ENCODE measurements at places on chromosomes 13 and 19. TPM values are rescaled to one million over a fixed set of nuclear protein-coding genes. Genes with fewer than 3 reads are reported as not detected.

GRCh38 chr19:57010541-57010940 is 109.2 kb upstream of the USP29 start:
- no peak for DNase-seq

DNA sequence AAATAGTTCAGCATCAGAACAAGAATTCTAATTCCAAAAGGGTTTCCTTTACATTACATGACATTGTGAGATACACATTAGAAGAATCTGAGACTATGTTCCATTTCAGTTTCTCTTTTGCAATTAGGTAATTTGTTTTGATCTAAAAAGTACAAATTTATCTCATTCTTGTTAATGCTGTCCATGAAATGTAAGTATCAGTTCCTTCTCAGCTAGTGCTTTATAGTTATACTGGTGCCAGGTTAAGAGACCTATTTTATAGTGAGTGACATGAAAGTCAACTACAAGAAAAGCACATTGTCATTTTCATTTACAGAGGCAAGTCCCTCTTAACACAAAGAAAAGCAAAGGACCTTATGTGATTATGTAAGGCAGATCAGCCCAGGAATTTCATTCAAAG is 43.9 kb downstream of the RCBTB2 start:
- no peak for DNase-seq

The ZBTB32 gene
- total RNA-seq, result not detected

The CEACAM1 gene
- 1.7 TPM for total RNA-seq

DNA sequence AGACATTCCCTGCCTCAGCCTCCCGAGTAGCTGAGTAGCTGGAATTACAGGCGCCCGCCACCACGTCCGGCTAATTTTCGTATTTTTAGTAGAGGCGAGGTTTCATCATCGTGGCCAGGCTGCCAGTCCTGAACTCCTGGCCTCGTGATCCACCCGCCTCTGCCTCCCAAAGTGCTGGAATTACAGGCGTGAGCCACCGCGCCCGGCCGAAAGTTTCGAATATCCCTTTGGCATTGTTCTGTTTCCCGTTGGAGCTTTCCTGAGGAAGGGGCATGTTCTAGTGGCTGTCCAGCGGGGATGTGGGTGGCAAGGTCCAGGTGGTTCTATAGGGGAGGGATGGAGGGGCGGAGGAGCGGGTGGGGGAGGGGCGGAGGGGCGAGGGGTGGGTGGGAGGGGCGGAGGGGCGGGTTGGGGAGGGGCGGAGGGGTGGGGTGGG is 2.1 kb upstream of the BSG start:
- DNase-seq, result no peak

The BRME1 gene
- total RNA-seq, result 0.62 TPM

The REEP6 gene
- 2.2 TPM for total RNA-seq

The PSG11 gene
- not detected for total RNA-seq

- no peak for DNase-seq
These were observed 89.6 kb downstream of the LMO7 start for GRCh38 chr13:75725736-75726135.

DNA sequence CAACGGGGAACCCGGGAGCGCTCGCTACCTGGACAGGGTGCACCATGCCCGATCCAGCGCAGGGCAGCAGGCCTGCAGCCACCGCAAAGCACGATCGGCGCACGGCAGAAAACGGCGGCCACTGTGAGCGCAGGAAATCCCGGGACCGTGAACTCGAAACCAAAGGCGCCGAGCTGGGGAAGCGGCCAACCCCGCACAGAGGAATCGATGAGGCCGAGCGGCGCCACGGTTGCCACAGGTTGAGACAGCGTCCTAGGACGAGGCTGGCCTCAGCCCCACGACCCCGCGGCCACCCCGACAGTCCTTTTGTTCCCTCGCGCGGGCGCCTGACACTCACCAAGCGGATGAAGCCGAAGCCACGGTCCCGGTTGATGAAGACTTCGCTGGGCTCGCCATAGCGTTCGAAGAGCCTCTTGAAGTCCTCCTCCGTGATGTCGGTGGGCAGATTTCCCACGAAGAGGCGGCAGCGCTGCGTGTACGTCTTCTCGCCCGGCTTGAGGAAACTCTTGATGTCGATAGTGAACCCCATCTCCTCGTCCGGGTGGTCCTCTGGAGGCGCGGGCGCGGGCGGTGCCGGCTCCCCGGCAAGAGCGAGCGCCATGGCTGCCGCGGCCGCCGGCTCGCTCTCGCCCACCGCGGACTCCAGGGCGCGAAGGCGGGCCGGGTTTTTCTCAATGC is 557 bp downstream of the PSPC1 start:
- DNase-seq, result peak; percentile 72

- peak; percentile 92 for DNase-seq
These were observed 1.3 kb downstream of the IRF3 start for GRCh38 chr19:49664171-49665035.

The CACNG7 gene
- not detected for total RNA-seq

GRCh38 chr13:113646376-113646775 is 11.6 kb downstream of the ATP4B start:
- DNase-seq, result no peak

DNA sequence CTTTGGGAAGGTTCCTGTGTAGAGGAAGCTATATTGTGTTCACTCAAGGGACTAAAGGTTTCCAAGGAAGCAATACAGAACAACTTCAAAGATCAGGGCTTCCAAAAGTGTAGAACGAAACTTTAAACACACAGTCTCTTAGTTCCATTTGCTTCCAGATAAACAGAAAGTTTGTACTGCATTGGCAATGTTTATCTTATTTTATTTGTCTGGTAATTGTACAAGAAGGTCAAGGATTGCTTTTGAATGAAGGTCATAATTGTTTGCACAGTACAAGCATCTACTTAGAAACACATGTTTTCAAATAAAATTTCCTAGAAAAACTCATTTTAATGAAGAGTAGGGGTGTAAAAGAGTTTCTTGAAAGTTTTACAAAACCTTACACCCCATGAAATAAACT is 712.7 kb upstream of the SGCG start:
- DNase-seq, result no peak

- no peak for DNase-seq
These were observed 115.9 kb downstream of the ABCC4 start for GRCh38 chr13:95185311-95185710.

- DNase-seq, result no peak
These were observed 4.1 kb upstream of the NTN5 start for GRCh38 chr19:48676887-48677286.

GRCh38 chr19:36775768-36776167 is 3.2 kb upstream of the ZNF850 start:
- peak; percentile 63 for DNase-seq

DNA sequence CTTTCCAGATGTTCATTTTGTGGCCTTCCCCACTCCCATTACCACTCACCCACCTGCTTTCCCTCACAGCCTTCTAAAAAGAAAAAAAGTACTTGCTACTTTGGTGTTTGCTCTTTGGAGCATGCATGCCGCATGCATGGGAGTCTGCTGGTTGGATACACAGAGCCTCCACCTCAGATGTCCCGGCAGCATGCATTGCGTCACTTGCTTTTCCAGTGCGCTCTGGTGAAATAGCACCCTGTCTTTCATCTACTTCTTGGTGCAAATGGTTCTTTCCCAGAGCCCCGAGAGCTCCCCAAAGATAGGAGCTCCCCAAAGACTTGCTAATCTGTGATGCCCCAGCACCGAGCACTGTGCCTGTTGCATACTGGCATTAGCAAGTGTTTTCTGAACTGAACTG is 333.2 kb upstream of the ZNF507 start:
- DNase-seq, result no peak

DNA sequence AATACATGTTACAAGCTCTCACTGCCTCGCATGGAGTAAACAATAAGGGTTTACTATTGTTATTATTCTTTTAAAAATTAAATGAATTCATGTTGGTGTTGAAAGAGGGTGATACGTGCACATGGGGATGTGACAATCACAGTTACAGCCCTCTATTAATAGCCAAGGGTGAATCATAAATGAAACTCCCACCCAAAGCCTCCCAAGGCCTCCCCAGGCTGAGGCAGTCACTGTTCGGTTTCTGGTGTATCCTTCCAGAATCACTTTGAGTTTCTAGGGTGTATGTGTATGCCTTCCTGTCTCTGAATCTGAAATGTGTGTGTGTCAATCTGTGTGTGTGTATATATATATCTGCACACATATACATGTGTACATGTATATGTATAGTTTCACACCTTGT is 73.4 kb downstream of the AKAP11 start:
- DNase-seq, result no peak

The DENND1C gene
- 1.1 TPM for total RNA-seq

The ZNF681 gene
- total RNA-seq, result 1.4 TPM

The CAPN12 gene
- total RNA-seq, result 0.77 TPM

The RSPH6A gene
- total RNA-seq, result not detected

The ZNF665 gene
- 1.3 TPM for total RNA-seq

DNA sequence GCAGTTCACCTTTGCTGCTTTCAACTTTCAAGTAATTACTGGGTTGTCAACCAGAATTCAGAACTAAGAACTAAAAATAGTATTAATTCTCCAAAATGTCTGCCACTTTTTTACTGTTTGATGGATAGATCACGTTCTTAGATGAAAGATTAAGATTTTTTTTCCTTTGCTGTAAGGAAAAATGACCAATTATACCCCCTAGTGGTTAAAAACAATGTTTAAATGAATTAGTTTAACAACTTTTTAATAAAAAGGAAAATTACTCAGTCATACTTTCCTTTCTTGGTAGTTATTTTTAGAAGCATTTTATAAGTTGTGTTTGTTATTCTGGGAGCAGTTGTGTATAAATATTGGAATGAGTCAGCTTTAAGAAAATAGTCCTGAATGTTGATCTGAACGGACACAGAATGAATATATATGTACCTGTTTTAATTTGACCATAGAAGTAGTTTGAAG is 4.6 kb downstream of the TM9SF2 start:
- no peak for DNase-seq

DNA sequence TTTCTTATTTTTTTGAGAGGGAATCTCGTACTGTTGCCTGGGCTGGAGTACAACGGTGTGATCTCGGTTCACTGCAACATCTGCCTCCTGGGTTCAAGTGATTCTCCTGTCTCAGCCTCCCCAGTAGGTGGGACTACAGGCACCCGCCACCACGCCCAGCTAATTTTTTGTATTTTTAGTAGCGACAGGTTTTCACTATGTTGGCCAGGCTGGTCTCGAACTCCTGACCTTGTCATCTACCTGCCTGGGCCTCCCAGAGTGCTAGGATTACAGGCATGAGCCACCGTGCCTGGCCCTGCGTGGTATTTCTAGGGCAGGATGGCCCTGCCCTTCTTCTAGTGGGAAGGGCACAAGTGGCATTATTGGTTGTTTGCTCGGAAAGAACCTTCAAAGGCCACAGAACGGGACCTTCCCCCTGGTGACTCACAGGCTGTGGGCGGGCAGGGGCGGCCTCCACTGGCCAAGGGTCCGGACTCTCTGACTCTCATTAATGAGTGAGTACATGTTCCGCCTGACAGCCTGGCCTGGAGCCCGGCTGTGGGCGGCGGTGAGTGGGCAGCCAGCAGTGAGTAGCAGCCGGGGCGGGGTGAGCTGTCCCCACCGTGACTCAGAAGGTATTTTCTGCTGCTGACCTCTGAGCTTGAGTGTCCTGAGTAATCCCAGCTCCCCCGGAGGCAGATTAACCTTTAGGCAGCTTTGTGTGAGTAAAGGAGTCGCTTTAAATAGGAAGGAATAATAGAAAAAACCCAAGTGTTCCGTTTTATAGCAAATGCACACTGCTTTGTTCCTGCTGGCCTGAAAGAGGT is 5.1 kb downstream of the DOT1L start:
- peak; percentile 97 for DNase-seq

The LIPE gene
- total RNA-seq, result 174 TPM

DNA sequence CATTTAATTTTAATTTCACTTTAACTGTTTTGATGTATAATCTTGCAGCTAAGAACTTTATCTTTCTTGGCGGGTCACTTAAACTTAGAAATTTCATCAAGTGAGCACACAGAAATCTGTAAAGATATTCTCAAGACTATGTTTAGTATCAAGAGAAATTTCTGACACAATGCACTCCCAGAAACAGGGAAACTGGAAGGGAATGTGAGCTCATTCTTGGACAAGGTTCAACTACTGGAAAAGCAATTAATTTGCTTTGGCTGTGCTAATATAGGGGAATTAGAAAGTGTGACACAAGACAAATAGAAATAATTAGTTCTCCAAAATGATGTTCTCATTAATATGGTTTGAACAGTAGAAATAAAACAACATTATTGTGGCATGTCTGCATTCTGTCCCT is 402.3 kb downstream of the DACH1 start:
- no peak for DNase-seq

The RTBDN gene
- total RNA-seq, result not detected

The ADGRE1 gene
- 0.31 TPM for total RNA-seq

The TMEM145 gene
- total RNA-seq, result 1.4 TPM

- DNase-seq, result no peak
These were observed 88.6 kb downstream of the DCT start for GRCh38 chr13:94390881-94391280.

DNA sequence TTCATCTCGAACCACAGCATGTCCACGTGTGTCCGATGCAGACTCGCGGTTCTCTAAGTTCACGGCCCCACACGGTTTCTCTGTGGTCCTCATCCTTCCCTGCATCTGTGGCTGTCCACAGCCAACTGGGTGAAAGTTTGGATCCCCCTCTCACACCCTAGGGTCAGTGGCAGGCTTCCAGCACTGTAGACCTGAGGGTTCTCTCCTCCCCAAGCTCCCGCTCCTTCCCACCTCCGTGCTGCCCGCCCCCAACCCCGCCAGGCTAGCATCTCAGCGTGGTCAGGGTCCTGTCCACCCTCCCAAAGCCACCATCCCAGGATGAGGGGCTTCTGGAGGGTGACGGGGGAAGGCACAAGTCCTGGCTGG is 3.0 kb downstream of the ANGPTL4 start:
- DNase-seq, result no peak

The FAM98C gene
- total RNA-seq, result 12.6 TPM

The ERICH6B gene
- total RNA-seq, result not detected

- DNase-seq, result no peak
These were observed 68.9 kb upstream of the TDRD3 start for GRCh38 chr13:60328073-60328472.

DNA sequence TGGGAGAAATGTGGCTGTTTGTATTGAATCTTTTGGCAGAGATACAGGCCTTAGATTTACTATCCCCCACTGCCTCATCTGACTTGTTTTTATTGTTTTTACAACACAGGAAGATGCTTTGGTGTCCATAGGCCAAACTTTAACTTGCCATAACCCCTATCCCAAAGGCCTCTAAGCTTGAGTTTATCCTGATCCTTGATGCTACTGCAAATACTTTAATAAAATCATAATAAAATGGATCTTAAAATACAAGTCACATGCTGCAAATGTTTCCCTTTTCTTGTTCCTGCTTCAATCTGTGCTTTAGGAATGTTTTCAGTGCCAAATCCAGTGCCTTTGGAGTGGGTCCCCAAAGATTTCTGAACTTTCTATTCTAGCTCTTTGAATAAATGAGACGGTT is 770.6 kb downstream of the DACH1 start:
- no peak for DNase-seq

DNA sequence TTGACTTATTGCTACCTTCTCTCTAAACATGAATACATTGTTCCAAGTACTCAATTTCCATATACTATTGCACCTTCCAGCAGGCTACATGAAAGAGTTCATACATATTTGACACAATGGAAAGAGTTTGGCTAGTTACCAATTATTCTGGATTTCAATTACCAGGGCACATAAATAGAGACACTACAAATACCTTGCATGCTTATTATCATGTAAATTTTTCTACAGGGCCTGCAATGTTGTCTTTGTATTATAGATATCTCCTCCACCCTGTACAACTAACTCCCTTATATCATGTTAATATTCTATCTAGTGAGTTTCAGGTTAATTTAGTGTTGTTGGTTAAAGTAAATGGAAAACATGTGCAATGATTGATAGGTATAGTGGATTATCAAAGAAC is 540.7 kb upstream of the SLITRK5 start:
- no peak for DNase-seq

GRCh38 chr13:112895521-112896465 is 73.2 kb upstream of the MCF2L start:
- no peak for DNase-seq
